ENCODE measurements at places on chromosomes 6 and 20. TPM values are rescaled to one million over a fixed set of nuclear protein-coding genes. Genes with fewer than 3 reads are reported as not detected.

Gene TMEM14B
- total RNA-seq = 12.7 TPM

Gene CST9L
- not detected for total RNA-seq

Gene ZSCAN9
- total RNA-seq = 0.95 TPM

Gene SPTLC3
- 7.5 TPM for total RNA-seq

Gene JAG1
- total RNA-seq = 126 TPM

Gene STMND1
- total RNA-seq = not detected

Gene PRDM1
- total RNA-seq = 75.8 TPM

Gene CPXM1
- total RNA-seq = 1.3 TPM

Gene ARFGEF3
- total RNA-seq = 1.0 TPM

GRCh38 chr6:27669624-27670301, 196.9 kb upstream of the ZNF184 start:
- no peak for DNase-seq

DNA sequence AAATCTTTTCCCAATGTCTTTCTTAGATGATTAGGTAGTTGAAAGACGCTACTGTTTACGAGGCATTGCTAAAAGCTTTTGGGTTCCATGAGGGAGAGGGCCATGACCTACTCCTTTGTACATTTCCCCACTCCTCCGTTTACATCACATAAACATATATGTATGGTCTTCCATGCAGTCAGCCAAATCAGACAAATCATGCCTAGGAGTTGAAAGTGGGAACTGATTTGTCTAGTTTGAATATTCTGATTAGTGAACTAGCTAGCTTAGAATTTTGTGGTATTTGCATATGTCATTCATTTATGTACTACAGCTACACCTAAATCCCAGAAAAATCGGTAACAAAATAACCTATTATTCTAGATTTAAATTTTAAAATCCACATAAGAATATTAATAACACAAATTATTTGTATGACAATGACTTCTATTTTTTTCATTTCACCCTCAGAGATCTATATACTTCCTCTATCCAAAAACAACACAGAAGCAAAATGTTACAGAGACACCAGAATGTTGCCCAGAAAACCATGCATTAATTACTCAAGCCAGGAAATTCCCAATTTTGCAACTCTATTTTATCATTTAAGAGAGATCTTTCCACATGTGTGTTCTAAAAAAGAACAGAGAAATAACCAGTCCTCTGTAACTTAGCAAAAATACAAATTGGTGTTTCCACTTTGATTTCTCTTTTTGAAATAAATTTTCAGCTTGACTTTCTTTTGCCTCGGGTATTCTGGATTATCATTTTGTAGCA, 231.9 kb downstream of the LAMA2 start:
- DNase-seq = no peak

DNA sequence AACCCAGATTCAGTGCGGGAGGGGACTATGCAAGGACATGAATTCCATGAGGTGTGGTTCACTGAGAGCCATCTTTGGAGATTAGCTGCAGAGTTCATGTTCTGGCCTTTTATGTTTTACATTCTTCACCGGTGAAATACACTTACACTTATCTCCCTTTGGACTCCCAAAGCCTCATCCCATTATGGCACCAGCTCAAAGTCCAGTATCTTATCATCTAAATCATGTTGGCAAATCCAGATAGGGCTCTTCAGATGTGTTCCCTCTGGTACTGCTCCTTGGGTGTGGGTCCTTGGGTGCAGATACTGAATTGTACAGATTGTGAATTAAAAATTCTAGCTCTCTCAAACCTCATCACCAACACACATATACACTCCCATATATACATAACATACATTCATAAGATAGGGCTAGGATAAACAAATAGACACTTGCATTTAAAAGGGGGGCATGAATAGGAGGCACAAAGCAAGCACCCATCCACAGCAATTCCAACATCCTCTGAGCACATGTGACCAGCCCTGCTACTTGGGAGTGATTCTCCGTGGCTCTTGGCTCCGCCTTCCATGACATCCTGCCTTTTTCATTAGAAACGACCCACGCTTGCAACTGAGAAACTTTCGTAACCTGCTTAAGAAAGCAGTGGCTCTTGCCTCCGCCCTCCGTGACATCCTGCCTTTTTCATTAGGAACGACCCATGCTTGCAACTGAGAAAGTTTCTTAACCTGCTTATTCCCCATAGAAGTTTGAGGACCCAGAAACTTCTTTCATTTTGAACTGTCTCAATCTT, 53.6 kb upstream of the LRRC1 start:
- no peak for DNase-seq

- DNase-seq = no peak
Measured at GRCh38 chr6:45886776-45887175, 128.9 kb downstream of the CLIC5 start.

DNA sequence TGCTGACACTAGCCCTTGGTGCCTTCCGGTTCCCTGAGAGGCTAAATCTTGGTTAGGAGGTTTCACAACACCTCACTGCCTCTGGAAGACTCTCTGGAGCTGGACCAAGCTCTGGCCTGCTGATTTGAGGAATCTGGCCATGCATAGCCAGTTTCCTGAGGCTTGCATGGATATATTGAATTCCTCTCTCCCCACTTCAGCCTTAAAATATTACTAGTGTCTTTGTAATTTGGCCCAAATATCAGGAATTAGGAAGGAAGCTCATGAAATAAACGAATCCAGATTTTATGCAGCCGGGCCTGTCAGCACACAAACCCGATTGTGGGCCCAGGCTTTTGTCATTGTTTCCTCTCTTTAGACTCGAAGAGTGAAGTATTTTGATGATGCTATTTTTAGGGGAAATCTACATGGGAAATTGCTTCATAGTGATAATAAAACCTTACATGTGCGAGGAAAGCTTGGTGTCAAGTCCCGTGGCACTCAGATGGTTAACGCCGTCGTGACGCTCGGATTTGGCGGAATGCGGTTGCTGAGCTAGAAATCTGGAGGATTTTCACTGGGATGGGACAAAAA, 144.4 kb downstream of the PHACTR3 start:
- no peak for DNase-seq

- no peak for DNase-seq
Measured at GRCh38 chr6:107641071-107641470, 151.2 kb downstream of the SOBP start.

DNA sequence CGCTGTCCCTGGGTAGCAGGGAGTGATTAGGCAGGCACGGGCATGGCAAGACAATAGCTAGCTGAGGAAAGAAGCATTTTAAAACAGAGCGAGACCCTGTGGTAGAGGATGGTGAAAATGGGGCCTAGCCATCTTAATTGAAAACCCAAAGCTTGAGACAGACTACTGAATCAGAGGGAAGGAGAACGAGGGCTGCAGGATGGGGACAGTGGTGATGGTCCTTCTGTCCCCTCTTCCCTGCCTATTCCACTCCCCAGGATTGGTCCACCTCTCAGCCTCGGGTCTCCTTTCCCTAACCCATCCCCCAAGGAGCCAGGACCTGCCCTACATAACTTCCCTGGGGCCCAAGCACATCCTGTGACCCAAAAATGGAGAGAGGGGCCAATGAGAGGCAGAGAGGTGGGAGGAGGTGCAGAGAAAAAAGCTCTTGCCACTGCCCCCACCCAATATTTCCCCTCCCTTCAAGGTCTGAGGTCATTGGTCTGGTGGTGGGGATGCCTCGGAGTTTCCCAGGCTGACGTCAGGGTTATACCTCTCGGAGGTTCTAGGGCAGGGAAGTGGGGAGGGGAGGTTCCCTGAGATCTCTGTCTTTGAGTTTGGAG, 884 bp upstream of the CUTA start:
- DNase-seq = no peak

- no peak for DNase-seq
Measured at GRCh38 chr6:123768921-123769320, 34.7 kb upstream of the NKAIN2 start.

DNA sequence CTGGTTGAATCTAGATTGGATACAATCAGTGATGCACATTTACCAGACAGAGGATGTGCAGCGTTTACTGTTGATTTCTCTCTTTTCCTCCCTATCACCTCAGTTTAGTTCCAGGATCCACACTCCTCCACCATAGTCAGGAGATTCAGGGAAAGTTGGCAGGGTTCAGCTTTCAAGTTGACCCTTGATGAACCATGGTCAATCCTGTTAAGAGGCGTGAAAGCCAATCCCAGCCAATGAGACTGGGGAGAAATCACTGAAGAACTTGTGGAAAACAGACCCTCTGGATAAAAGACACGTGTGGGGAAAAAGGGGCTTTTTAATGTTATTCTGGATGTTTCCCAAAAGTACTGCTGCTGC, 19.2 kb upstream of the SCP2D1 start:
- no peak for DNase-seq

- no peak for DNase-seq
Measured at GRCh38 chr6:169156108-169156792, 97.4 kb downstream of the THBS2 start.

DNA sequence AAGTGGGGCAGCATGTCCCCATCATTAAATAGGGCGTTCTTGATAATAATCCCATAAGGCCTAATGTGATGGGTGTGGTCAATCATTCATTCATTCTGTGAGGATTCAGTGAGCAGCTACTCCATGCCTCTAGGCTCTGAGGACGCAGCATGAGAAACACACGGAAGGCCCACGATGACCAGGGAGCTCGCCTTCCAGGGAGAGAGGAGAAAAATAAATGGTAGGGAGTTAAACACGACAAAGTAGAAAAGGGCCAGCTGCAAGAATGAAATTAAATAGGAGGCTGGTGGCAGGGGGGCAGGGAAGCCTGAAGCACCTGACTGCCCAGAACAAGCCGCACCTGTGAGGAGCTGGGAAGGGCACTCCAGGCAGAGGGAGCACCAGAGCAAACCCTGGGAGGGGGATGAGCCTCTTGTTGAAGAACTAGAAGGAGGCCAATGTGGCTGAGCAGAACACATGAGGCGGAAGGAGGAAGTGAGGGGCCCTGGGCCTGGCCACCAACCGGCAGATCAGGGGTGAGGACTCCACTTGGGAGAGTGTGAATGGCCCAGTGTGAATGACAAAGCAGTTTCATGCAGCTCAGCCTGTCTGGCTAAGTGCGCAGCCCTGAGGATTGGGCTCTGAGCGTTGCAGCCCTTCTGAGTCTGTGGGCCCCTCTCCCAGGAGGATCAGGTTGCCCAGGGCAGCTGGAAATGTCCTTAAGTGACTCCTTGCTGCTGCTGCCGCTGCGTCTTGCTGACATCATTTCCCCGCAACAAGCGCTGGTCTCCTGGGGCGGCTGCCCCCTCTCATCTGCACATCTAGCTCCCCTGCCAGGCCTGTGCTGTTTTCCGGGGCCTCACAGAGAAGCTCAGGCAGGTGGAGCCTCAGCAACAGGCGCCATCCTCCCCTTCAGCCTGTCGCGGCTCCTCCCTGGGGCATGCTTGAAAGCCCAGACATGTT, 99.9 kb downstream of the CDH26 start:
- no peak for DNase-seq

DNA sequence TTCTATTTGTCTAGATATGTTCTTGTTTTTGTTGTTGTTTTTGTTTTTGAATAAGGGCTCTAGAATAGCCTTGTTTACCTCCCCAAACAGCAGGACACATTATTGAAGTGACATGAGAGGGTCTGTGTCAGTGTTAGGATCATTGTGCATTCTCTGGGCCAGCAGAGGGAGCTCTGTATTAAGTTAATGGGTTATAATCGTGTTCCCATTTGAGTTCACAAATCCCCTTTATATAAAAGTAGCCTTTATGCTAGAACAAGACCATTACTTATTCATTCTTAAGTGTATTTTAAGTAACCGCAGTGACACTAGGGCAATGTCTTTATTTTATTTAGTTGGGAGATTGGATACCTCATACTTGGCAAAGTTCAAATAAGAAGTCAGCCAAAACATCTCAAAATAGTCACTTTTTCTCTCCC, 44.8 kb downstream of the STK4 start:
- DNase-seq = no peak

DNA sequence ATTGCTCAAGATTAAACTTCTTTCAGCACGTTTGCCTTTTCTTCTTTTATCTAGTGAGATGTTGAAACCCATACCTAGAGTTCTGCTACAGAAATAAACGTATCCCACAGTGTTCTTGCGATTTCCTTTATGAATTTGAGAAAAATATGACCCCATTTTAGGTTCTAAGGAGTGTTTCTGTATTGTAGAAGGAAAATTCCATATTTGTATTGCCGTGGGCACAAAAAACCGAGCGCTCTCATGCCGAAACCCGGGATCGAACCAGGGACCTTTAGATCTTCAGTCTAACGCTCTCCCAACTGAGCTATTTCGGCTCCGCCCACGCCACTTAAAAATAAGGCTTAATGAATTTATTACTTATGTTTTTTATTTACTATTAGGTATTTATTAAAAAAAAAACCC, 23.7 kb downstream of the ZNF311 start:
- no peak for DNase-seq

DNA sequence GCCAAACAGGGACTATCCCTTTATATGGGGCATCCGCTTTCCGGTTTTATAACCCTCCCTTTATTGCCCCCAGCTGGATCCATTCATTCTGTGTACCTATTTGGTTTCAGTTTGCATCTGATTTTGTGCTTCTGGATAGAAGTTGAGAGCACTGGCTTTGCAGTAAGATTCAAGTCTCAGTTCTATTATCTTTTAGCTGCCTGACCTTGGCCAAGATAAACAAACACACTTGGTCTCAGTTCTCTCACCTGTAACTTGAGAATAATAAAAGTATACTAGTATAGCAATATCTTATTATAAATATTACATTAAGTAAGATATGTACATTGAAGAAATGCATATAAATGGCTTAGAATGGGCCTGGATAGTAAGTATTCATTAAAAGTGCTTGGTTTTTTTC, 182.4 kb upstream of the TSHZ2 start:
- DNase-seq = no peak

GRCh38 chr6:160455541-160456213, 107.5 kb downstream of the SLC22A3 start:
- no peak for DNase-seq

GRCh38 chr6:113739041-113739655, 118.0 kb upstream of the MARCKS start:
- DNase-seq = no peak

- no peak for DNase-seq
Measured at GRCh38 chr6:81939766-81940165, 187.3 kb upstream of the TENT5A start.

GRCh38 chr6:144265390-144265789, 19.7 kb upstream of the UTRN start:
- DNase-seq = no peak

- DNase-seq = no peak
Measured at GRCh38 chr20:21019814-21020658, 86.1 kb downstream of the LINC00237 start.

DNA sequence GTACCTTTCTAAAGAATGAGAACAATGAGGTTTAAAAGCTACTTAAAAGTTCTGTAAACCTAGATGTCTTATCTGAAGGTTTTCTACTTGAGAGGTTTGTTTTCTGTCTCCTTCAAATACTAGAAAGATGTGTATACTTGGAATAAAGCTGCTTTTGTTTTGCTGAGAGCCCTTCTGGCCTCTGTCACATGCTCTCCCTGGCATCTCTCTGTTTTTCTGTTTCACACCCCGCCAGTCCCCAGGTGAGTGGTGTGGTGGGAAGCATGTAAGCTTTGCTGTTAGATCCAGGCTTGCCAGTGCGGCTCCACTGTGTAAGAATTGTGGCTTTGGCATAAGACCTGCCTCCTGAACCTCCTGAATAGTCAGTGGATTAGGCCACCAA, 56.8 kb downstream of the SNX9 start:
- no peak for DNase-seq

All from esophagus squamous epithelium (tissue), 5 donors.